ENCODE measurements at places on chromosomes 7 and 10.

DNA sequence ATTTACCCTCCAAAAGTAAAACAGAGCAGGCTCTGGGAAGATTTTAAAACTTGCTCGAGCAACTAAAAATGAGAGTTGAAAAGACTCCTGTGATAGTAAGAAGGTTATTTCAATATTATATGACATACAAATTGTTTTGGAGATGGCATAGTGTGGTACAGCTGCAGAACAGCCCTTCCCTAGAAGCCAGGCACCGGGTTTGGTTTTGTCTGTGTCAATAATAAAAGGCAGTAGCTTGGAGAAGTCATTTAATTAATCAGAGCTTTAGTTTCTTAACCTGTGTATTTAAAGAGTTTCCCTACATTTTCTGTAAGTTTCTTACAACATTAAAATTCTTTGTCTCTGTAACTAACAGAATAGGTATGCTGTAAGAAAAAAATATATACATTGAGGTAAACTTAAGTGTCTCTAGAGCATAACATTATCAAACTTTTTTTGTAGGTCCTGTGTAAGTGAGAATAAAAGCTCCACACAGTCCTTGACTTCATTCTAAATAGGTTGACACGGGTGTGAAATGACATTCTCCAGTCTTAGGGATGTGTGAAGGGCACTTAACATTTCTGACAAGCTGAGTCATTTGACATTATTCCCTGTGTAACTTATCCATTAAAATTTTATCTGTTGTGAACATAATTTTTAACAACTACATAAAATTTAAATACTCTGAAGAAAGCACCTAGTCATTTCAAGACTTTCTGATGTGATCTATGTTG lies 425.0 kb upstream of the ETV1 start:
- no peak for DNase-seq

DNA sequence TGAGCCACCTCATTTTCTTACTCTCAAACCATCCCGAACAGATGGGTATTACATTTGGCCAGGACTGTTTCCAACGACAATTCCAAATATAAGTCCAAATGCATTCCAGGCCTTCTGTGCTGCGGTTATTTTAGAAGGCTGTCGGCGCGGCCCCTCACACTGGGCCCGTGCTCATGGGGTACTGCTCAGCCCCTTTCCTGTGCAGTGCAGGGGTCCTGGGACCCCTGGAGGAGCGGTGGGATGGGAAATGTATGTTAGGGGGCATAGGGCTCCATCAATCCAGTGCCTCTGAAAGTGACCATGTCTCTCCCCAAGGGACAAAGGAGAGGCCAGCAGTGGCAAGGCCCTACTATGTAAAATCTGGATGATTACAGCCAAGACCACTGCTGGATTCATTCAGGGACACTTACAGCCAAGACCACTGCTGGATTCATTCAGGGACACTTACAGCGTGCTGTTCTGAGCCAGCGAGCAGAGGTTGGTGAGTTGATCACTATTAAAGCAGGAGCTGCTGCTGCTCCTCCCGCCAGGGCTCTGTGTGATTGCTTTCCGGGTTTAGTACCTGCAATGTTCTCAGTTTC lies 66.3 kb downstream of the CHST15 start:
- no peak for DNase-seq

- DNase-seq: no peak
Observed at GRCh38 chr7:34208878-34209621, 303.7 kb downstream of the BMPER start.

DNA sequence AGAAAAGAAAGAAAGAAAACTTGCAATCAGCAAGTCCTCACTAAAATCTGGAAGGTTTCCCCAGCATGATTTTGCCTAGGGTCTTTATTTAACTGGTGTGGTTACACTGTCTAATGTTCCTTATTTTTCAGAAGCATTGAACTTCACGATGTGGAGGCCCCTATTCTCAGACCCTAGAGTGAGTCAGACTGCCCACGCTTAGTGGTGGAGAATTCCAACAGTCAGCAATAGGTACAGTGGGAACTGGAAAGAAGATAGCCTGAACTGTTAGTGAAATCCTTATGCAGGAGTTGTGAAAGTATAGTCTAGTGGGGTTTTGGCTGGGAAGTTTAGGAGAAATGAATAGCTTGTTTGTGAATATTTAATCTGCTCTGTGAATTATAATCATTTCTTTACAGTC lies 115.0 kb downstream of the FZD1 start:
- no peak for DNase-seq

GRCh38 chr10:70319183-70319582 lies 35.4 kb upstream of the NPFFR1 start:
- DNase-seq: no peak

GRCh38 chr7:67912437-67912836 lies 915.8 kb downstream of the TYW1 start:
- no peak for DNase-seq
